ENCODE measurements at places on chromosomes 3 and 15.

- no peak for DNase-seq
Observed at GRCh38 chr3:16369885-16370284, 104.9 kb downstream of the OXNAD1 start.

DNA sequence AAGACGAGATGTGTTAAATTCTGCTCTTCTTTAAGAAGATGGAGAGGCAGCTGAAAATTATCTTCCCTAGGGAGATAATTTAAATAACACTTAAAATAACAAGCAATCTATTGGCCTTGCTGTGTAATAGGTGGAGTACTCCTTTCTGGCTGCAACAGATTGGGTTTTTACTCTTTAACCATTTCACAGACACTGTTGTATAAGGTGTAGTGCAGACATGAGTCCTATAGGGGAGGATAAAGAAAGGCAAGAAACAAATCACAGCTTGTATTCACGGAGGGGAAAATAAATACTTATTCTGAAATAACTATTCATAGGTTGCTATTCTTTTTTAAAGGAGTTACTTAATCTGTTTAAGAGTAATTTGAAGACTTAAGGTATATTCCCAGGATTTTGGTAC, 252.0 kb downstream of the ZPLD1 start:
- DNase-seq: no peak

GRCh38 chr3:65285956-65286355, 598.2 kb upstream of the ADAMTS9 start:
- DNase-seq: no peak

DNA sequence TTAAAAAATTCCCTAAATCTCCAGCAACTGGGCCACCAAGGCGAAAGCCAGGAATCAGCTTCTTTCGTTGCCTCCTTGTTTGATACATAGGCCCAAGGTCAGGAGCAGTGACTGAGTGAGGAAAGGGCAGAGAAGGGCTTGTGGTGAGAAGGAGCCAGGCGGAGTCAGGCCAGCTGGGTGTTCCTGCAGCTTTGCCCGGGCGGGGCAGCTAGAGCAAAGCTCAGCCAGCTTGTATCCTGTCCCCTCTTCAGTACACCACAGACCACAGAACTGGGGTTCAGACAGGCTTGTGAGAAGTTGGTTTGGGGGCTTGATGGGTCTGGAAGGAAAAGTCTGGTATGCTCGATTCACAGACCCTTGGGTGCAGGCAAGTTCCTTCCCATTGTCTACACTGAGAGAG, 52.6 kb downstream of the CCK start:
- DNase-seq: no peak

- DNase-seq: no peak
Observed at GRCh38 chr3:103609472-103609871, 1174.7 kb downstream of the ZPLD1 start.

DNA sequence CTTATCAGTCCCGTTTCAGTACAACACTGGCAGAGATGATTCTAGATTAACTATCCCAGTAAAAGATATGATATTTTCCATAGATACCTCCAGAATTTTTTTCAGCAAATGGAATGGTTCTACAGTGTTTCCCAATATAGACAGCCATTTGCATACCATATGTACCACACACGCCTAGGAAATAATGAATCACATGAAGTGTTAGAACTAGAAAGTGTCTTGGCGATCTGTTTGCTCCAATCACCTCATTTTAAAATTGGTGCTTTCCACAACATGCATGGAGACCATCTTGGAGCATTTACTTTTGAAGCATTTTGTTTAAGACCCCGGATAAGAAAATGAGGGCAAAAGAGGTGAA, 2.0 kb downstream of the C2CD4A start:
- DNase-seq: peak; percentile 51

DNA sequence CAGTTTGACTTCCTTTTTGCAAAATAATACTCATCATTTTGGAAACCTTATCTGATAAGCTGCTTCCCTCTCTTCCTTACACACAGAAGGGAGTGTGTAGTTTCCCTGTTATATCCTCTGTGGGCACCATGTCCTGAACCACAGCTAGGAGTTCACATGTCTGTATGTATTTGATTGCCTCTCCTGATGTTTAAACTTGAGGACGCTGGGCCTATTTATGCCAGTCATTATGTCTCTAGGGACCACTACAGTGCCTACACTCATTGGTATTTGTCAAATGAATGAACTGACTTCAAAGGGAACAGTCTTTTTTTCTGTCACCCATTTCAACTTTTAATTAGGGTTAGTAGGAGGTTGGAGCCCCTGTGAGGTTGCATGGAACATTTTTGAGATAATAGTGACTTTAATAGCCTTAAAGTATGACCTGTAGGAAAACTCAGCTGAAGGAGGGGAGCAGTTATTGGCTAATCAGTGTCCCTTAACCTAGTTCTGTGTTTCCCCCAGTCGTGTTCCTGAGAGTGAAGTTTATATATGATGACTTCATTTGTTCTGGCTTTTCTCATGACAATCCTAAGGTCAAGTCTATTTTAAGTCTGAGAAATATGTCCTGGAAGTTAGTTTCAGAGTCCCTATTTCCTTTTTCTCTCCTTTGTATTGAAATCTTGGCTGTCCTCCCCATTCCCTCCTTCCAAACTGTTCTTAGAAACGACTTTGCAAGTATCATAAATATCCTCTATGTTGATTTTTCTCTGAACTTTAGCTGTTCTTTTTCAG, 28.9 kb downstream of the PDE8A start:
- DNase-seq: peak; percentile 64

DNA sequence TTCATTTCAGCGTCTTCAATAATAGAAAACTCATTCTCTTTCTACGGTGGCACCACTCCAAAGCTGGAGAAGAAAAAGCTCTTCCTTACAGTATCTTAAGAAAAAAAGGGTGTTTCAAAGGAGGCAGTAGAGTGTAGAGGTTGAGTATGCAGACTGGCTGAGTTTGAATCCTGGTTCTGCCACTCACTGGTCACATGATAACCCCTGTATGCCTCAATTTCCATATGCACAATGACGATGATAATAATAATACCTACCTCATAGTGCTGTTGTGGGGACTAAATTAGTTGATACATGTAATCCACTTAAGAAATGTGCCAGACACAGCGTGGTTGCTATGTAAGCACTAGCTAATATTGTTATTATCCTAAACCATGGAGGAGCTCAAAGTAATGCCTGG, 4.5 kb downstream of the ANP32A start:
- DNase-seq: no peak

- no peak for DNase-seq
Observed at GRCh38 chr3:50570508-50571279, 1.4 kb downstream of the HEMK1 start.

DNA sequence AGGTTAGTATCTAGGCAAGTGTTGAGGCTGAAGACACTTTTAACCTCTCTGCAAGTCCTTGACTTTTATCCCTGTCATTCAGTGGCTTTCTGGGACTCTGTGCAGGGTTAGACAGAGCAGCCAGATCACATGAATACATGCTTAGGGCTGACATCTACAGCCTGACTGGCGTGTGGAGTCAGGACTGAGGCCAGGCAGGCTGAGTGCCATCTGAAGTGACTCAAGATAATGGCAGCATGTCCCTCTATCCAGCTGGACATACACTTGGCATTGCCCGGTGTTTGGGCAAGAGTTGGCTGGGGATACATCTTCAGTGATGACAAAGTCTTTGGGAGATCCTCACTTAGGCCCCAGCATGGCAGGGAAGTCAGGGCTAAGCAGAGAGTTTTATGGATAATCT, 22.4 kb downstream of the DUOX2 start:
- DNase-seq: no peak

DNA sequence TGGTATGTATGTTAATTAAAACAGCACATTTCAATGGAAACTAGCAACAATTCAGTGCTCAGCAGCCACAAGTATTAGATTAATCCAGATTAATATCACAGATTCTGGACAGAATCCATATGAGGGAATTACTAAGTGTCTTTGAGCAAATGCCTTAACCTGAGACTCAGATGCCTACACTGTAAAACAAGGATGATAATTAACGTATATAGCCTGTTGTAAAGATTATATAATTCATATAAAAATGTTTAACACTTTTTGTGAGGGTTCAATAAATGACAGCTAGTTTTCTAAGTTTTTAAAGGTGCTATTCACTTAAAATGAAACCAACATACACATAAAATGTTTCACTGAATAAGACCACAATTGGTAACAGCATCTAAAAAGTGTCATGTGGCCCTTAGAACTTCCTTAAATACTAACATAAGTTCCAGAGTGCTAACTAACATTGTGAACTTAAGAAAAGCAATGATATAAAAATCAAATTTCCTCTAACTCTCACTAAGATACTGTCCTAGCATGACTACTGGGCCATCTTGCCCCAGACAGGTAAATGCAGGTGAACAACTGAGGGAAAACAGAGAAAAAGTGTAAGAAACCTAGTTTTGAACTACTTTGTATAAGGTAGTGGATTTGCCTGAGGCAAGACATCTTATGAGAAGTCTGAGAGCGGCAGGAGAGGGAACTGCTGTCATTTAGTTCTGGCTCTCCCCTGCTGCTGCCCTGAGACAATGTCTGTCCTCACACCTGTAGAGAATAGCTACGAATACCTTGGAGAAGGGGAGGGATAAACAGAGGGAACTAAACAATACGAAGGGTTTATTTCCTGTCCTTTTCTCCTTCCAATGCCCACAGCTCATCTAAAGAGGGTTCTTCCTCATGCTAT, 151.3 kb downstream of the ADAM10 start:
- no peak for DNase-seq

- DNase-seq: no peak
Observed at GRCh38 chr3:175692256-175692655, 833.1 kb downstream of the NAALADL2 start.

GRCh38 chr15:65660927-65661326, 39.2 kb downstream of the SLC24A1 start:
- peak; percentile 82 for DNase-seq

DNA sequence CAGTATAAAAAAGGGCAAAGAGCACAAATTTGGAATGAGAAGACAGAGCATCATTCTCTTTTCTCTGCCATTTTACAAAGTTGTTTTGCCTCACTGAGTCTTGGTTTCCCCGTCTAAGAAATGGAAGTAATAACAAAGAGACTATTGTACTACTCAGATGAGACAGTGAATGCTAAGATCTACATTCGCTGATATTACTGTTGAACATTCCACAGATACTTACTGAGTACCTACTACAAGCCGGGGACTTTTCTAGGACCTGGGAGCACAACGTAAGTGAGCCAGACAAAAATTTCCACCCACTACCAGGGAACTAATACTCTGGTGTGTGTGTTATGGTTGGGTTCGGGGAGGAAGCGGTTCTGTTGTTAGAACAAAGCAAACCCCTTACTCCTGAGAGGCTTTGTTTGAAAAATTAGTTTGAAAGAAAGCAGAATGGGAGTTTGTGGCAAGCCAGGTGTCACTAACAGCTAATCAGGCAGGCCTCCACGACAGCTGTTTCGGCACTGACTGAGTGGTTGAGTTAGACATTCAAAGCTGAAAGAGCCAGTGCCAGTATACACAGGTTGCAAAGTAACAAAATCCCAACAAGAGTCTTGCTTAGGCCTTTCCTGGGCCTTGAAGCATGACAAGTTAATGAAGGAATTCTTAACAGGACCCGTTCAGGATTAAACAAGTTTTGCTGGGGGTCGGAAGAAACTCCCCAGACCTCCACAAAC, 458.3 kb downstream of the EDEM1 start:
- no peak for DNase-seq

DNA sequence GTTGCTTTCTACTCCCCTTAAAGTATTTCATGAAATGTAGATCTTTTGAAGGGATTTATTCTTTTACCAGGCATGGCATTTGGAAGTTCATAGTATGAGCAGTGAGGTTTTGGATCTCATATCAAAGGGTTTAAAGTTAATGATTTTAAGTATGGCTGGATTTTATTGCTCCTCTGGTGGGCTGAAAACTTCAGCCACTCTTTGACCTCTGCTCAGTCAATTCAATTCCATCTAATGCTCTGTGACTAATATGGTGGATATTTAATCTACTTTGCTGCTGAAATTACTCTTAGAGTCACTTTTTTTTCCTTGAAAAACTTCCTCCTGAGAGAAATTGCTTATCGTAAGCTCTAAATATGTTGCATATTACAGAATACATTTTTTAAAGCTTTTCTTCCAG, 218.6 kb downstream of the NR2F2 start:
- no peak for DNase-seq

DNA sequence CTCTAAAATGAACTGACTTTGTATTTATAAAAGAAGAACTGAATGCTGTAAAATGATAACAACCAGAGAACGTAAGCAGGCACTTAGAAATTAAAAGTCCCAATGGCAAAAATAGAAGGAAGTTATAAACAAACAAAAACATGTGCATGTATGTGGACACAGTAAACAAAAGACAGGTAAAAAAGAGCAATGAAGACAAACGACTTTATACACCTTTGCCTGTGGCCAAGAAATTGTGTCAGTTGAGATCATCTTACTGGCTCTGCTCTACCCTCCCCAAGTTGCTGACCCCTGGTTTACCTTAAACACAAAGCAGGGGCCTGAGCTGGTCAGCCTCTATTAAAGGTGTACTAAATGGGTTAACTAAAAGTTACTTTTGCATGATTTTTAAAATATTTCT, 41.7 kb upstream of the GP5 start:
- no peak for DNase-seq

GRCh38 chr15:25849157-25849921, 13.8 kb downstream of the ATP10A start:
- DNase-seq: peak; percentile 17

- DNase-seq: no peak
Observed at GRCh38 chr15:57203906-57204305, 172.4 kb upstream of the CGNL1 start.

- no peak for DNase-seq
Observed at GRCh38 chr3:151798466-151798865, 15.4 kb upstream of the AADAC start.

- no peak for DNase-seq
Observed at GRCh38 chr3:127177226-127177625, 15.7 kb upstream of the PRR23E start.

GRCh38 chr3:172658344-172659245, 52.3 kb downstream of the NCEH1 start:
- peak; percentile 96 for DNase-seq

DNA sequence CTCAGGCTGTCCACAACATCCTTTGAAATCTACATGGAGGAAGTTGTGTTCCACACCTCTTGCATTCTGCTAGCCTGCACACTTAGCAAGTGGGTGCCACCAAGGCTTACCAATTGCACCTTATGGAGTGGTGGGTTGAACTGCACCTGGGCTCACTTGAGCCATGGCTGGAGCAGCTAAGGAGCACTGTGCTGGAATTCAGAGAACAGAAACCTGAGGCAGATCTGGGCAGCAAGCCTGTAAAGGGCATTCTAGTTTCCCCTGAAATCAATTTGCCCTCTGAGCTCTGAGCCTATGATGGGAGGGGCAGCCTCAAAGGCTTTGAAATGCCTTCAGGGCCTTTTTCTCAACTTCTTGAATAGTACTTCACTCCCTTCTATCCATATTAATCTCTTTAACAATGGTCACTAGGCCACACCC, 18.0 kb downstream of the BTLA start:
- no peak for DNase-seq

DNA sequence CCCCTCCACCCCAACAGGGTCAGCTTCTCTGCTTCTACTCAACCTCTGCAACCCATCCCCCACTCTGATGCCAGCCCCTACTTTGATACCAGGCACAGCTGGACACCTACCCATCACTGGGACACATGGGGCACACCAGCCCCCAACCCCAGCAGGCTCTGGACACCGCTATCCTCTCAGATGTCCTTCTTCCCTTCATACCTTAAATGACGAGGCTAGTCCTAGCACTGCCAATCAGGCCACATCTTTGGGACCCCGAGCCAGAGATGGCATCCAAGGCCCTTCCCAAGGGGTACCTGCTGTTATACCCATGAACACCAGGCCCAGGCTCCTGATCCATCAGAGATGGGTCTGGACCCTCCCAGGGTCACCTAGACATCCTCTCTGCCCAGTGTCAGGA, 10.6 kb downstream of the POC1A start:
- DNase-seq: no peak

- peak; percentile 68 for DNase-seq
Observed at GRCh38 chr3:88105325-88105724, 44.4 kb upstream of the C3orf38 start.

Data from HCEC 1CT (cell line).